ENCODE measurements at places on chromosomes 6 and 20.

GRCh38 chr6:167738386-167738785 lies 88.3 kb upstream of the AFDN start:
- DNase-seq, result no peak

DNA sequence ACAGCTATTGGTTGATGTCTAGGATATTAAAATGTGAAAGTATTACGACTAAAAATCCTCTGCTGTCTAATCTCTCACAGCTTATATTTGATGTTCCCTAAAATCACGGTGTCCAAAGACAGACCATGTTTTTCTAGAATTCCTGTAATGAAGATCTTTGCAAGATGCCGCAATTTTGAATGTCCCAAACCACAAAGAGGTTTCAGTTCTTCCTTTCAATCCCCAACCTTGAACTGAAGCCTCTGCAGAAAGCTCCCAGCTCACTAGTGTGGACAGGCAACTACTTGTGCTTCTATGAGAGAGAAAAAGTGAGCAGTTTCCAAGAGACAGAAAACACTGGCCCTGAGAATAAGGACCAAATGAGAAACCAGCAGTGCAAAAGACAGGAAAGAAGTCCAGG lies 370.1 kb downstream of the FOXA2 start:
- no peak for DNase-seq

DNA sequence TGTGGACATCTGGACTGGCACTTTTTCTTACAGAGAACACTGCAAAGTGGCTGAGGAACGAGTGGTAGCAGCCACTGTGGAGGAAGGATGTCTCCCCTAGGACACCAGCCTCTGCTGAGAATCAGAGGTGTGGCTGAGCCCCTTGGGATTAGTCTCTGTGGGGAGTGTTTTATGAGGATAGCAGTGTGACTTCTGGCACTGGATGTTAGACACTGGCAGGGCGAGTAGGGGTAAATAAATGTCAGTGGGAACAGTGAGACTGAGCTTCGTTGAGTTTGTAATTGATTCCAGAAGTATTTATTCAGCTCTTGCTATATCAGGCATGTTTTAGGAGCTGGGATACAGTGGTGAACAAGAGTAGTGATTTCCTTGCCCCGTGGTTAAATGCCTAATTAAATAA lies 124.0 kb downstream of the JARID2 start:
- DNase-seq, result no peak

GRCh38 chr20:9110365-9110764 lies 41.5 kb downstream of the PLCB4 start:
- DNase-seq, result no peak

DNA sequence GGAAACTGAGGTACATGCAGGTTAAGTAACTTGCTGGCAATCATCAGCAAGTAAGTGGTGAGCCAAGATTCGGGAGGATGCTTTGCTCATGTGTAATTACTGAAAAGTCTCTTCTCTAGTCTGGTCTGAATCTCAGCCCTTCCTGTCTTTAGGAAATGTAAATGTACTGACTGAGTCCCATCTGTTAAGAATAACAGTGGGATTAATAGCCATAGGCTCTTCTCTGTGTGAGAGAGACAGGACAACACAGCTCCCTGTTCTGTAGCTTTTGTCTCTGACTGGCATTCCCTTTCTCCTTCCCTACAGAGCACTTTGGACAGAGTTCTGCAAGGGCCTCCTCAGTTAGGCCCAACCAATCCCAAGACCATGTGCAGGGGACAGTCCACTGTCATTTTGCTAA lies 131.3 kb upstream of the OGFRL1 start:
- DNase-seq, result no peak

DNA sequence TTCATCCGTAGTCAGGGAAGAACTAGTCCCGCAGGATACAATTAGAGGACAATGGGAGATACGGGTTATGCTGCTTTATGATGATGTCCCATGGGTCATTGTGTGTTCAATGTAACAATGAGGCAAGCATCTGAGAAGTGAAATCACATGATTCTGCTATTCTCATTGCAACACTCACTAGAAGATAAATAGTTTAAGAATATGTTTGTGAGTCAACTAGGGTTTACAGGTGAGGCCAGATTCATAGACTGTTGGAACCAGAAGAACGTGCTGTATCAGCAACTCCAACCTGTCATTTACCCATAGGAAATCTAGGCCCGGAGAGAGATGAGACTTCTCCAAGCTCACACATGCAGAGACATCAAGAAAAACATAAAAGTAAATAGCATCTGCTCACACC lies 80.8 kb downstream of the SCML4 start:
- no peak for DNase-seq

- no peak for DNase-seq
Measured at GRCh38 chr6:107603006-107603370, 113.1 kb downstream of the SOBP start.

- DNase-seq, result no peak
Measured at GRCh38 chr20:57620274-57620990, at the start of gene ZBP1. Gene ZBP1 (minus strand): TSS chr20:57620426. CDS start chr20:57620295, 131 bp downstream.

- no peak for DNase-seq
Measured at GRCh38 chr20:38353316-38353715, 7.0 kb downstream of the LBP start.

DNA sequence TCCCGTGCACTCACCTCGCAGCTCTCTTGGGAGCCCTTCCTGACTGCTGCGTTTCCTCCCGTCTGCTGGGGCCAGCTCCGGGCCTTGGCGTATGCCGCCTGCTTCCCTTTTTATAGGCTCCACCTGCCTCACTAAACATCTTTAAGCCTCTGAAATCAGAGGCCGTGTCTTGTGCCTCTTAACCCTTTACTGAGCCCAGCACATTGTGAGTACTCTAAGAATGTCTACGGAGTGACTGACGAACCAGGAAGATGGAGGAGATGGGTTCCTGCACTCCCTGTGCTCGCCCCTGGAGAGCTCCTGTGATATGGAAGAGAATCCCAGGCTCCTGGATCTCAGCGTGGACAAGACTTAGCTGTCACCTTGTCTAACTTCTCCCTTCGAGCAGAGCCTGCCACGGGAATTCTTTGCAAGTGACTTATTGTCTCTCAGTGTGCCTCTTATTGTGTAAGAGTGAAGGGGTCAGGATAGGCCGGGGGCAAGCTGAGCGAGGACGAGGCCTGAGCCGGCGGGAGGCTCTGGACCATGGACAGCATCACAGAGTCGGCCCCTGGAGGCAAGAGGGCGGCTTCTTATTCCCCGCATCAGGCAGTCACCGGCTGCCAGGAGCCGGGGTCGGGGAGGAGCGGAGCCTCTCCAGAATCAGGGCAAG lies 70.9 kb upstream of the CCDC167 start:
- DNase-seq, result no peak

GRCh38 chr6:127963495-127963894 lies 62.6 kb upstream of the THEMIS start:
- DNase-seq, result no peak

DNA sequence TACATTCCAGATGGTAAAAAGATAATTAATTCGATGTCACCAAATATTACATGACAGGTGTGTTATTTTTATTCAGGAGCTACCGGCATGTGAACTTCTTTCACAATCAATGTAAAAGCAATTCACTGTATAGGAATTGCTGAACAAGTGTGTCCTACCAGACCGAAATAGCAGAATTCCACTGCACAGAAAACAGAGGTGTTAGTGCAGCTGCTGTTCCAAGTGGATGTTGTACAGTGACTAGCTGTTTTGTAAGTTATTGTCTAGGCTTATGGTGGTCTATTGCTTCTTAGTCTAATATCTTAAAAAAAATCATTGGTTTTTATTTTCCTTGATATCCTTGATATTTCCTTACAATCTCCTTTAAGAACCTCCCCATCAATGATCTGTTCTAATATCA lies 107.4 kb downstream of the COL19A1 start:
- DNase-seq, result no peak

- no peak for DNase-seq
Measured at GRCh38 chr6:113169484-113169883, 687.7 kb upstream of the MARCKS start.

GRCh38 chr6:63066055-63066704 lies 145.1 kb upstream of the FKBP1C start:
- no peak for DNase-seq

DNA sequence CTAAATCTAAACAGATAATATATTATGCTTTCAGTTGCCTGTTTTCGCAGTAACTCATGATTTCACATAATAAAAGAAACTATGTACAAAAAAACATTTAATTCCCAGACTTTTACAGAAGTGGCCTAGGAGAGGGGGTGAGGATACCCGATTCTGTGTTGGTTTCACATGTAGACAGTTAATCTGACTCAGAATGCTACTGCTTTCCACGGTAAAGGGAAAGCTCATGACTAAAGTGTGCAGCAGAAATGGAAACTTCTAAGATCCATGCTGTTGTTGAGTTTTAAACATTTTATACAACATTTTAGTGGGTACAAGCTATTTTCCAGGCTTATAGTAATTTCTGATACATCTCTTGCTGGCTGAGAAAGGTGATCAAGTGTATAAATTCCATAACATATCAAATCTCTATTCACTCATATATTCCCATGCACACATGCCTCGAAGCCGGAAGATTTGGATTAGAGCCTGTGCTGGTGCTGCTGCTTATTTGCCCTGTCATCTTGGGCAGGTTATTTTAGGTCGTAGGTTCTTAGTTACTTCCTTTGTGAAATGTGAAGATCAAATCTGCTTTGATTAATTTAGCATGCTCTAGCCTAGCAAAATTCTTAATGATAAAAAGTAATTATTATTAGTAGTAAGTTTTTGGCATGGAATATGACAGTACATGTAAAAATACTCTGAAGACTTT lies 896.7 kb upstream of the MAP3K7 start:
- no peak for DNase-seq

DNA sequence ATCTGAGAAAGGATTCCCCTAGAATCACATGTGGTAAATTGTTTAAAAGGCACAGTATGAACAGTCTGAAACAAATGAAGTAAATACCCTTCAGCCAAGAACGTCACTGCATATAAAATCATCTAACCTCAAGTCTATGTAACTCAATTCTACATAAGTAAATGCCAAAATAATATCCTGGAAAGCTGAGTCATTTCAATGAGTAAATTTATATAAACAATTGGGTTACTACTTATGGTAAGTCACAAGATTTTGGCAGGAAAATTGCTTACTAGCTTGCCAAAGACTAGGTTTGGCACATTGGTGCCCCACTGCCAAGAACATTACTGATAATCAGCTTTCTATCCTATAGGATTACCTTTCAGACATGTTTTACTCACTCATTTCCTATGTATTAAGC lies 8.4 kb downstream of the GMDS start:
- no peak for DNase-seq

GRCh38 chr20:53609491-53610445 lies 16.1 kb upstream of the ZNF217 start:
- no peak for DNase-seq

- DNase-seq, result no peak
Measured at GRCh38 chr6:157159348-157159747, 164.0 kb downstream of the TMEM242 start.

DNA sequence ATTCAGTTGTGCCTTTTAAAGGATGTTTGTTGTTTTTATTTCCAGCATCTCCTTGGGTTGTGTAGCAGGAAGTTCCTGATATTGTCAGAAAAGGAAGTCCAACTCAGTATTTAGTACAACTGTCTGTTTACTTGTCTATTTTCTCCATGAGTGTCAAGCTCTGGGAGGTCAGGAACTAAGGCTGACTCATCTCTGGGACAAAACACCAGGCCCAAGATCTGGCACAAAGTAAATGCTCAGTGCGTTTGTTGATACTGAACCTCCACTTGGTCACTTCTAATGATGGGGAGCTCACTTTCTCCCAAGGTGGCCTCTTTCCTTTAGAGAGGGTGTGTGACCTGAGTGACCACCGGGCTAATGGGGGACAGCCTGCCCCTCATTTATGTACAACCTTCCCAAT lies 12.6 kb upstream of the PIGU start:
- no peak for DNase-seq

DNA sequence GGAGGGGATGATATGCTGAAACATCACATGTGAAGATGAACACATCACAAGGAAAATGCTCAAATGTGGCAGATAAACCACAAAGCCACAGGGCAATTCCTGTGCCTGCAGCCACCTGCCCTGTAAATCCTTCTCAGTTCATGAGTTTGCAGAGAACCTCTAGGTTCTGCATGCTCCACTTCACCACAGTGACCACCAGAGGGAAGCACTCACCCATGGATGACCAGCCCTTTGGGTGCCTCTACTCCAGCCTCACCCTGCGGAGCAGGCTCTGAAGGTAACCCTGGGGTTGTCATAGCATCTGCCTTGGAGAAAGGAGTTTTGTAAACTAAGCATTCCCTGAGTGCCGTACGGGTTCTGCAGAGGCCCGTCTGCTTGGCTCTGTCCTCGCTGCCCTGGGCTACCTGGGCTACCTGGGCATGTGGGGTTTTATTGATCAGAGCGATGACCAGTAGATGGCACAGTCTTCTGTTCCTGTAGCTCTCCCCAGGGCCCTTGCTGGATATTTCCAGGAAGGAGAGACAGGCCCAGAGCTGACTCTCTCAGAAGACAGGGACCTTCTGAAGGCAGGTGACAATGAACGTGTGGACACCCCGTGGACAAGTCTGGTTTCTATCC lies 31.7 kb upstream of the CST1 start:
- no peak for DNase-seq

GRCh38 chr6:21504790-21505189 lies 88.8 kb upstream of the SOX4 start:
- no peak for DNase-seq

GRCh38 chr6:16883414-16883813 lies 122.2 kb upstream of the ATXN1 start:
- DNase-seq, result no peak

- no peak for DNase-seq
Measured at GRCh38 chr6:39294133-39294532, 20.1 kb downstream of the KCNK17 start.

DNA sequence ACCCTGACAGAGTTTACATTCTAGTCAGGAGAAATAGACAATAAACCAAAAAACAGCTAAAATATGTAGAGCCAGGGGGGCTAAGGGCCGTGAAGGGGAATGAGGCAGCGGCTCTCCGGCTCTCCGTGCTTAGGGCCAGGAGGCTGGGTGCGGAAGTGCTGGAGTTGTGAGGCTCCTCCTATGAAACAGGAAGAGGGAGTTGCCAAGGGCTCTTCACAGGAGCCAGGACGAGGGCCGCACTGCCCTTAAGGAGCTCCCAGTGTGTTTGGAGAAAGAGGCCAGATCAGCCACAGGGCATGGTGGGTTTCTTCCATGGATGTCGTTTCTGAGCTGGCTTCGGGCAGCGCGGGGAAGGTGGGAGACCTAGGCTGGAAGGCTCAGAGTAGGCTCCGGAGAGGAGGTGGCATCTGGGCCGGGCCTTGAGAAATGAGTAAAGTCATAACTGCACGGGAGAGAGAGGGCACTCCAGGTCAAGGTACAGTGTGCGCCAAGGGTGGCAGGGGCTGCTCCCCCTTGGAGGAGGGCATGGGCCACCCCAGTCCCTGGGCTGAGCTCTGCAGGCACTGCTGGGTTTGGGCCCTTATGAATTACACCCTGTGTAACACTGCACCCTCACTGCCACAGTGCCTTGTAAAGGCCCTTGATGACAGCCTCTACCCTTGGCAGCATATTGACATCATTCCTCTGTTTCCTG lies 20.8 kb upstream of the MLN start:
- no peak for DNase-seq
